ENCODE measurements at places on chromosomes 4 and X.

- no peak for DNase-seq
Observed at GRCh38 chr4:11702886-11703557, 274.3 kb upstream of the HS3ST1 start.

DNA sequence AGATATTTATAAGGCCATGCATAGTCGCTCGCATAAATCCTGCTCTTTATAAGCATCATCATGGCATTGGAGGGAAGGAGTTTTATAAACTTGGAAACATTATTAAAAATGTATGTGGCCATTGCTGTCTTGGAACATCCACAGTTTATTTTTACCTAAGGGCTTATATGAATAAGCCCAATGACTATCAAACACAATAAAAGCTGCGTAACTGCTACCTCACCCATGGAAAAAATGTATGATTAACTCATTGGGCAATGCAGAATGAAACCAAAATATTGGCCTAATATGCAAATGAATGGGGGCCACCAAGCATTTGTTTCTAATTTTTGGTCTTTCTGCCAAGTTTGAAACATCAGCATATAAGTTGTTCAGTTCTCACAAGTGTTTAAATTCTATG, 19.1 kb downstream of the GEMIN8 start:
- no peak for DNase-seq

- no peak for DNase-seq
Observed at GRCh38 chr4:76607846-76608245, 172.8 kb downstream of the SHROOM3 start.

GRCh38 chrX:69025802-69026301, 139.4 kb downstream of the PJA1 start:
- no peak for DNase-seq

GRCh38 chrX:106752101-106752678, 25.7 kb downstream of the RNF128 start:
- DNase-seq: no peak

- no peak for DNase-seq
Observed at GRCh38 chr4:122814426-122814825, 12.2 kb upstream of the FGF2 start.

GRCh38 chr4:18756671-18757070, 735.1 kb upstream of the LCORL start:
- no peak for DNase-seq

GRCh38 chrX:123590842-123591486, 141.9 kb downstream of the THOC2 start:
- peak; percentile 46 for DNase-seq

- DNase-seq: no peak
Observed at GRCh38 chr4:159142241-159142640, 39.4 kb downstream of the RAPGEF2 start.

GRCh38 chr4:75599647-75600046, 30.7 kb downstream of the CDKL2 start:
- DNase-seq: no peak

GRCh38 chr4:152705903-152706302, 26.1 kb upstream of the TMEM154 start:
- DNase-seq: no peak

- no peak for DNase-seq
Observed at GRCh38 chr4:1990348-1990645, 18.5 kb downstream of the NELFA start.

- no peak for DNase-seq
Observed at GRCh38 chrX:50107470-50107869, 93.3 kb downstream of the AKAP4 start.

DNA sequence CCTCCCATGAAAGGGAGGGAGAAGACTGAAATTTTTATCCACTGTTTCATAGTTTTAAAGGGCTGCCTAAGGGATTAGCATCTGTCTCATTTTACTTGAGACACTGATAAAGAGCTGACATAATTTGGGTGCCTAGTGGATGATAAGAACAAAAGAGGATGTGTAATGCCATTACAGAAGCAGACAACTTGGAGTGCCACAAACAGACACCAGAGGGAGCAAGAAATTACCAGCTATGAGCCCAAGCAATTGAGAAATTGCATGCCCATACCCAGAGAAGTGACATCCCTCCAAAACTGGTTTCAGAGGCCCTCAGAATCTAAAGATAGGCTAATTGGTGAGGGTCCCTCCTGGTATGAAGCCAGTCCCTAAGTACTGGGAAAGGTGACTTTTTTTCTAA, 38.5 kb upstream of the POU3F4 start:
- DNase-seq: peak; percentile 27

- no peak for DNase-seq
Observed at GRCh38 chr4:151806511-151806927, 45.7 kb upstream of the GATB start.

GRCh38 chrX:153662266-153662665, 11.3 kb downstream of the PNCK start:
- no peak for DNase-seq

DNA sequence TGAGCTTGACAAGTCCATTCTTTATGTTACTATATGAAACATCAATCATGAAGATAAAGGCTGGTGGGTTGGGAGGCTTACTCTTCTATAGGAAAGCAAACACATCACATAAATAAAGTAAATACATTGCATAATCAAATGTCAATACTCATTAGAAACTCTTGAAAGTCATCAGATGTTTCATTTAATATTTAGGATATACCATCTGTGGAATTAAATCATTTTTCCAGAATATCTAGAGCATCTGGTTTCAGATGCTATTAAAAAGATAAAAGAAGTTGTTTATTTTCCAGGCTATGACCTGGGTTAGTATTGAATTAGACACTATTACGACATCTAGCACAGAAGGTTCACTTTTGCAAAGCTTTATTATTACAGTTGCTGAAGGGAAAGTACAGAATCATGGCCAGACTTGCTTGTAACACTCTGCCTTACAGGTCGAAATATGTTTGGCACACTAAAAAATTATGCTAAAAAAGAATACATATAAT, 72.6 kb downstream of the METTL14 start:
- no peak for DNase-seq

GRCh38 chr4:39062094-39062769, at the start of gene KLHL5:
Gene KLHL5 (plus strand): TSS chr4:39062232. CDS start chr4:39062653, 421 bp downstream.
- peak; percentile 55 for DNase-seq

DNA sequence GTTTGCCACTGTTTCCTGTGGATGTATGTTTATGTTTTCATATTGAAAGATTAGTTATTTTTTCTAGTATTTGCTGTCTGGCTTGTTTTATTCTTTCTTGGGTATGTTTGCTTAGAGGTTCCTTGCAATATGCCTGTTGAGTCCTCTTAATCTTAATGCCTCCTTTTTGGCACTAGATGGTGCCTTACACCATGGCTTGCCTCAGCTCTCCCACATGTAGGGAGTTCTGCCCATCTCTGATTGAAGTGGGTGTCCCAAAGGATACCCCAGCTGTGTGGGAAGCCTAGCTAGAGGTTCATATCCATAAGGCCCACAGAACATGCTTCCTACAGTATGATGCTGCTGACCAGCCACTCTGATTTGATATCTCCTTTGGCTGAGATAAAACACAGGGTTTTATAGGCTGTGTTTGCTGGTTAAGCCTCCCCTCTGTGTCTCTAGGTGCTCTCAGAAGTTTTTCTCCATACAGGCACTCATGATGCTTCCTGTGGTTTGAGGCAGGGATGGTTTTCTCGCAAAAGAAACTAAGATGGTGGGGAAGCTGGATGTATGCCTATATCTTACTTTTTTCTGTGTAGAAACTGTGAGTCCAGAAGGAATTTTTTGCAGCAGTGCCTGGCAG, 162.4 kb downstream of the ASB9 start:
- DNase-seq: no peak

GRCh38 chr4:155769090-155769489, 10.3 kb downstream of the GUCY1B1 start:
- DNase-seq: no peak

GRCh38 chrX:41335958-41336331, 2.0 kb downstream of the DDX3X start:
- DNase-seq: no peak

DNA sequence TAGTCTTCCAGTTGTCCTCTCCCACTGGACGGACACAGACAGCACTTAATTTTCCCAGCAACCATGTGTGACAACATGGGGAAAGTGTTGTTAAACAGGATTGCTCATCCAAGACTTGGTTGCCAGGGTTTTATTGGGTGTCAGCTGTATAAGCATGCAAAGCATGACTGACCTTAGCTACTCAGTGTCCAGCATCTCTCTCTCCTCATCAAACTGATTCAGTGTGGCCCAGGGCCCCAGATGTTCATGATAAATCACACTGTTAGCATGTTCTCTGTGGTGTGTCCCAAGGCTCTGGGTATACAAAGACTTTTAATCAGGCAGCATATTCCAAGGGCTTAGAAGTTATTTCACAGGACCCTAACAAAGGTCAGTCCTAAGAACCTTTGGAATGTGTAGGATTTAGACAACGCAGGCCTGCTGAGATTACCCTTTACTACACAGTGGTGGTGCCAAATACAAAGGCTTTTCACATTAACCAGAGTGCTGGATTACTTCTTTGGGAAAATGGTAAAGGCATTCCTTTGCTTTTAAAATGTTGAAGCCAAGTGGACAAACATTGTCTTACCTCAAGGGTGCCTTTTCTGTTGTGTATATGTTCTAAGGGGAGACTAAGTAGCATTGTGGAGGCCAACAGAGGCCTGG, 213.3 kb downstream of the GLUD2 start:
- DNase-seq: no peak

DNA sequence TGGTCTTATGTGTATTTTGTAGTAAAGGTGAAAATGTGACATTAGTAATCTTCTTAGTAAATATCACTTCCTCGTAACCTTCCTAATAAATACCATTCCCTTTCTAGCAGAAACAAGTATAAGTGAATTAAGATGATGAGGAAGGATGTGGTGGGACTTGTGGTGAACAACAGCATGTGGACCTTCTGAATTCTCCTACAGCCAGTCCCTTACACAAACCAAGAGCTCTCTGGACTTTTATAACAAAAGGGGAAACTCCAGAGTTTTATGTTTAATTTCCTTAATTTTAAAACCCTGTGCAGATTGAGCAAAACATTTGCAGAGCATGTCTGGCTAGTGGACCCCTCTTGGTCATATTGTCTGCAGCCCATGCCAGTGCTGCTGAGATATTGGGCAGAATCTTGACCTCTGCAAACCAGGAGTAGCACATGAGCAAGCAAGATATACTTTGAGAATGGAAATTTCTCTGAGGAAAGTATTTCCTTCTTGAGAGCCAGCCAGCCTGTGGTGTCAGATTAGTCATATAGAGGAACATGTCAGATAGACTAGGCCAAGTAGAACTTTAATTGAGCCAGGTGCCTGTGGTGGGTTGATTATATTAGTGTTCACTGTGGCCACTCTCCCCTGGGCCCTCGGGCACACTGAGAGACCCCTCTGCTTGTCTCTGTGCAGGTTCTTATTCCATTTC, 328.2 kb downstream of the DKK2 start:
- no peak for DNase-seq

DNA sequence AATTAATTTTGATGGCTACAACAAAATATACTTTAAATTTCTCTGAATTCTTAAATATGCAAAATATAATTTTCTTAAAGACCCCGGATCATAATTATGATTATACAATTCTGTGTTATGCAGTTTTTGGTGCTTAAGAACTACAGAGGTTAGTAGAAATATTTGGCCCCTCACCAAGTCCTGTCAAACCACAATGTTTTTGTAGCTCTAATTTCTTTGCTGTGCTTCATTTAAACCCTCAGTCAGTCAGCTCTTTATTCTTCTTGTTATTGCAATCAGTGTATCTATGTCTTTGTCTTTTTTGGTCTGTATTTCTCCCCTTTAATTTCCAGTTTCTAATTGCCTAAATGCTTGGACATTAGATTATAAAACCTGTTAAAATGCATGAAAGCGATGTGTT, 186.1 kb downstream of the CAMK2D start:
- no peak for DNase-seq

- DNase-seq: peak; percentile 13
Observed at GRCh38 chrX:49761481-49761880, 65.7 kb upstream of the PAGE1 start.

- DNase-seq: peak; percentile 82
Observed at GRCh38 chr4:3483471-3483921, 20.4 kb downstream of the DOK7 start.

DNA sequence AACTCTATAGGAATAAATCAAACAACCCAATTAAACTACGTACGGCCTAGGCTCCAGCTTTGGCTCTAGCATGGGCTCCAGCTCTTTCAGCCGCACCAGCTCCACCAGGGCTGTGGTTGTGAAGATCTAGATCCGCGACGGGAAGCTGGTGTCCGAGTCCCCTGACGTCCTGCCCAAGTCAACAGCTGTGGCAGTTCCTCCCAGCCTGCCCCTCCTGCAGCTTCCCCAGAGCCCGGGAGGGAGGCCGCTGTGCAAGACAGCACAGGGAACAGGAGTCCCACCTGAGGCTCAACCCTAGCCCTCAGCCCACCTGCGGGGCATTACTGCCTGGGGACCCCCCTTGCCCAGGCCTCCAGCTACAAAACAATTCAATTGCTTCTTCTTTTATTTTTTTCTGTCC, 2680.3 kb downstream of the PCDH7 start:
- DNase-seq: no peak

DNA sequence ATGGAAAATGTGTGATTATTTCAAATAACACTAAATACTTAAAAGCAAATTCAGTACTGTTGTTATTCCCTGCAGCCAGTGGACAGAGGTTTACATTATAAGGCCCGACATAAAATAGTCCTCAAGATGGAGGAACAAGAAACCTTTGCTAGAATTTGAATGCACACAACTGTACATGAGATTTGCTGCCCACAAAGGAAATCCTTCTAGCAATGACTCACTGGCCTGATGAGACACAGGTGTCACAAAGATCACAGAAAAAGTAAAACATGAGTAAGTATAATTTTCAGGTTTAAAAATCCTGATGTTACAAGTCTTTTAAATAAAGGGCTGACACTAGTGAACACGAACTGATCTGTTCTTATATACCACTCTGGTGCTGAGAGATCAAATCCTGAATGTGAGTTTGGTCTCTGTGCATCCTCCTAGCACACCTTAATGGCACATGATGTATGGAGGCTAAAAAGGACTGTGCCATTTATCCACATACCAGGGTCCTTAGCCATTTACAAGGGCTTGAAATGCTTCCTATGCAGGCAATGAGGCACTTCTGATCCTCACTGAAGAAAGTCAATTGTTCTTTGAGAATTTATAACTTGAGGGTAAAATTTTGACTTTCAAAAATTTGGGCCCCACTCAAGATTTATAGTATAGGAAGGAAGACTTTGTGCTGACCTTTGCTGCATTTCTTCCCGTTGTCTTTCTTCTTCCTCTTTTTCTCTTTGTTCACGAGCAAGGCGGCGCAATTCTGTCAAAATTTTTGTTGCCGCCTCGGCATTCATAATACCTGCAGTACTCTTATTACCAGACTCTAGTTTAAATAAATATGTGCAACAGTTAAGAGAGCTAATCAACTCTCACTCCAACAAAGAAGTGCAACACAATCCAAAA, 23.0 kb downstream of the MAP7D3 start:
- DNase-seq: peak; percentile 3

GRCh38 chr4:39353478-39354253, 12.5 kb downstream of the RFC1 start:
- DNase-seq: peak; percentile 18

- no peak for DNase-seq
Observed at GRCh38 chr4:41787931-41788330, 39.4 kb upstream of the PHOX2B start.
